ENCODE measurements at places on chromosomes 2 and 18.

DNA sequence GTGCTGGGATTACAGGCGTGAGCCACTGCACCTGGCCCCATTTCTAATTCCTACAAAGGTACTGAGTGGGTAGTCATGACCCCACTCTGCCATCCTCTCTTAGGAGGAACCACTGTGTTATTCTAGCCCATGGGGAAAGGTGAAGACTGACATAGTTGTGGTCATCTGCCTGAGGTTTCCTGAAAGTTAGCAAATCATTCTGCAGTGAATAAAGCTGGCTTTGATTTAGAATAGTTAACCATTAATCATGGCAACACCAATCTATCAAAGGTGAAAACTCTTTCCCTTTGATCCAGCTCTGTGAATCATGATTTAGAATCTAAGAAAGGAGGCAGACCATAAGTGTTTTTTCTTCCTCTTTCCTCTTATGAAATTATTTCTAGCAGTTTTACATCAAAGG lies 50.8 kb downstream of the SUMO1 start:
- no peak for DNase-seq

- peak; percentile 63 for DNase-seq
Measured at GRCh38 chr2:18545384-18545783, 15.1 kb downstream of the RDH14 start.

DNA sequence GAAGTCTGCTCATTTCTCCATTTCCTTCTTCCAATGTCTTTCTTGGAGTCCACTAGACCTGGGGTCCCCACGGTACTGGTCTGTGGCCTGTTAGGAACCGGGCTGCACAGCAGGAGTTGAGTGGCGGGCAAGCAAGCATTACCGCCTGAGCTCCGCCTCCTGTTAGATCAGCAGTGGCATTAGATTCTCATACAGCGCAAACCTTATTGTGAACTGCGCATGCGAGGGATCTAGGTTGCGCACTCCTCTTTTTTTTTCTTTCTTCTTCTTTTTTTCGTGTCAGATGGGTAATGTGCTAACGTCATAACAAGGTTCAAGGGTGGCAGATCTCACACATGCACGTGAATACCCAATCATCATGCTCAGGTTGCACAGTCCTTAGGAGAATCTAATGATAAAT lies 53.1 kb upstream of the DLX2 start:
- no peak for DNase-seq

- DNase-seq = no peak
Measured at GRCh38 chr2:66318009-66318561, 116.8 kb upstream of the MEIS1 start.

Measured in HS-5 (cell line).